ENCODE measurements at places on chromosomes 6 and 20. TPM values are rescaled to one million over a fixed set of nuclear protein-coding genes. Genes with fewer than 3 reads are reported as not detected.

HTR1B gene
- total RNA-seq = not detected

SULF2 gene
- 1.5 TPM for total RNA-seq

GPX5 gene
- total RNA-seq = not detected

HRH3 gene
- total RNA-seq = not detected

PTPRT gene
- not detected for total RNA-seq

LRRC73 gene
- 0.52 TPM for total RNA-seq

TSPO2 gene
- total RNA-seq = not detected

DCDC2 gene
- 0.05 TPM for total RNA-seq

RFX6 gene
- not detected for total RNA-seq

EDN1 gene
- total RNA-seq = 0.80 TPM

NR2E1 gene
- not detected for total RNA-seq

CFB gene
- total RNA-seq = 1.5 TPM

GPSM3 gene
- total RNA-seq = 190 TPM

OR2H1 gene
- not detected for total RNA-seq

OLIG3 gene
- not detected for total RNA-seq

PRPF6 gene
- total RNA-seq = 50.6 TPM

SSTR4 gene
- not detected for total RNA-seq

PLCB4 gene
- total RNA-seq = 0.06 TPM

COL12A1 gene
- not detected for total RNA-seq

SPATA25 gene
- 1.3 TPM for total RNA-seq

PAK5 gene
- not detected for total RNA-seq

SFTA2 gene
- total RNA-seq = not detected

TPMT gene
- 3.2 TPM for total RNA-seq

FAM162B gene
- total RNA-seq = not detected

C6orf120 gene
- 21.3 TPM for total RNA-seq

MOXD1 gene
- not detected for total RNA-seq

ZSCAN31 gene
- total RNA-seq = 0.88 TPM

TFEB gene
- 24.1 TPM for total RNA-seq

HCK gene
- total RNA-seq = 1.0 TPM

FRK gene
- total RNA-seq = not detected

ZKSCAN3 gene
- total RNA-seq = 0.88 TPM

NFATC2 gene
- total RNA-seq = 33.2 TPM

MCCD1 gene
- total RNA-seq = not detected

Data from CD4-positive, alpha-beta T cell (primary cell).